ENCODE measurements at places on chromosomes 12 and 14. TPM values are rescaled to one million over a fixed set of nuclear protein-coding genes. Genes with fewer than 3 reads are reported as not detected.

The ZNF891 gene
- 3.3 TPM for polyA plus RNA-seq

The SPX gene
- 21.3 TPM for polyA plus RNA-seq

The EMP1 gene
- 106 TPM for polyA plus RNA-seq

The FAM181A gene
- not detected for polyA plus RNA-seq

The DPY19L2 gene
- polyA plus RNA-seq: 30.3 TPM

The RASSF8 gene
- polyA plus RNA-seq: 92.5 TPM

The DHRS2 gene
- 55.2 TPM for polyA plus RNA-seq

The MDGA2 gene
- 2.4 TPM for polyA plus RNA-seq

The ESPL1 gene
- 8.0 TPM for polyA plus RNA-seq

The CMA1 gene
- 0.38 TPM for polyA plus RNA-seq
